AG04449 (cell line): ENCODE measurements at places on chromosomes 5 and 9.
A peak's percentile ranks its signal among the peaks of the same experiment; 100 is the strongest.

DNA sequence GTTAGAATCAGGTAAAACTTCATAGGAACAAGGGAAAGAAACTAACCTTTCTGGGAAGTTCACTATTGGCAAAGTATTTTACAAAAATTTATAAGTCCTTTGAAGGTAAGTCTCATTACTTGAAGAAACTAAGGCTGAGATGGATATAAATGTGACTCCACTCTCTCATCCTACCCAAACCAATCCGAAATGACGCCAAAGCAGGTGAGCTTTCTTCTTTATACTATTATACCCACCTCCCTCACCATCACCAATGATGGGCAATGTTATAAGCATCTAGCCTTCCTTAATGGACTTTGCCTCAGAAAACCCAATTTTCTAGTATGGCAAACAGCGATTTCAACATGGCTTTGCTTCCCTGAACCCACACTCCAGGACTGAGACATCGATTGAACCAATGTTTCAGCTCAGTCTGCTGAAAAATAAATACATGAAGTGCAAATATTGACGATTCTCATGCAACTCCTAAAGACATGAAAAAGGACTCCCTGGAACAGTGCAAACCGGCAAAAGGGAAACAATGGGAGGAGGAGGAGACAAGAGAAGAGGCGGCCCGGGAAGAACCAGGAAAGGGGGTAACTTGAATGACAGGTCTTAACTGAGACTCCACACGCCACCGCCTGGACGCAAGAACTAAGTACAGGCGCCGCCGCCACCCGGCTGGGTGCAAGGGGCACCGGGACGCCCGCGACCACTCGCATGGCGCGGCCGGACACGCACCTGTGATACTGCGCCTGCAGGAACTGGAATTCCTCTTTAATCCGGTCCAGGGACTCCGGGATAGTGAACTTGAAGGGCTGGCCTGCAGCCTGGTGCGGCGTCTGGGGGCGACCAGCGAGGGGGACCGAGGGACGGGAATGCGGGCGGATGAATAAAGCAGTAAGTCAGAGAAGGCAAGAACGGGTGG, 2.5 kb downstream of the TLE1 start:
- no peak for DNase-seq

DNA sequence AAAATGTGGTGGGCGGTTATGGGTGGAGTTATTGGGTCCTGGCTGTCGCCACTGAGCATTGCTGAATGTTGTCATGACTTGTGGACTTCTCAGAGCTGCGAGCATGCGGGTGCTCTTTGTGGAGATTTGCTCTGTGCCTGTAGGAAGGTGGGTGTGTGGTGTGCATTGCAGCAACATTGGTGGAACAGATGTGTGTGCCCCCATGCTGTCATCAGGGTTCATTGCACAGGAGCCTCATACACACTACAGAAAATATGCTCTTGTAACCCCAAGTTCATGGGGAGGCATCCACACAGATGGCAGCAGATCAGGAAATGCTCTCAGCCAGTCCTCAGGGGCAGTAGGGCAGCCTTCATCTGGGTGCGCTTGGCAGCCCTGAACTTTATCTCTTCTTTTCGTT, 55.9 kb upstream of the PHF2 start:
- DNase-seq = no peak

- no peak for DNase-seq
These were observed 73.7 kb upstream of the DAP start for GRCh38 chr5:10834695-10835094.

- DNase-seq = no peak
These were observed 201.1 kb upstream of the CHD1 start for GRCh38 chr5:99129768-99130501.

- DNase-seq = no peak
These were observed 58.1 kb downstream of the ROR2 start for GRCh38 chr9:91891915-91892314.

GRCh38 chr5:12883395-12883794, 979.1 kb upstream of the CTNND2 start:
- DNase-seq = no peak

DNA sequence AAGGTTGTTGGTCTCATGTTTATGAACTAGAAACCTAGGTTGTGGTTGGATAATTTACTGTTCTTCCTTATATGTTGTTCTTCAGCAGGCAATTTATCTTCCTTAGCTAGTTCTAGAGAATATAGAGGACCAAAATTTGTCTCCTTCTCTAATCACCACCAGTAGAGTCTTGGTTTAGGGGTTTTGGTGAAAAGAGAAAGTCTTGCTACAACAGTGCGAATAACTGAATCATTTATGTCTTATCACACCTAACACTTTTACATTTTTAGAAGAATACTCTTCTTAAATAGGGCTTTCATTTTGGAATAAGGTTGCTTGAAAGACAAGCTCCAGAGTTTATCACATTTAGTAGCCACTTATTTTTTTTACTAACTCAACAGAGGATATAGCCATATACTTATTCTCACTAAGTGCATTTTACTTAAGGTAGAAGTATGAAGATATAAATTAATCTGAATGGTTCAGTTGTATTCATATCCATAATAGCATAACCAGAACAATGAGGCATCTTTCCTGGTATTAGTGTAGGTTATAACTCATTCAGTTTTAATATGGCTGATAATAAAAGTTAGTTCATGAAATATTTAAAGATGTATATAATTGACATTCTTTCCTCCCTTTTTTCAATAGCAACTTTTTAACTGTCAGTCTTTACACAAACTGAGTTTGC, 67.9 kb downstream of the ERBIN start:
- DNase-seq = no peak

- DNase-seq = no peak
These were observed 379.9 kb upstream of the ACO1 start for GRCh38 chr9:32004431-32005076.

- no peak for DNase-seq
These were observed 9.1 kb downstream of the ZCCHC9 start for GRCh38 chr5:81310402-81311063.

- DNase-seq = no peak
These were observed 56.4 kb downstream of the NTNG2 start for GRCh38 chr9:132218208-132218607.

- DNase-seq = peak; percentile 95
These were observed 27.8 kb downstream of the ROPN1L start for GRCh38 chr5:10469253-10470050.

- DNase-seq = no peak
These were observed 166.2 kb downstream of the TMEM38B start for GRCh38 chr9:105860516-105860915.

DNA sequence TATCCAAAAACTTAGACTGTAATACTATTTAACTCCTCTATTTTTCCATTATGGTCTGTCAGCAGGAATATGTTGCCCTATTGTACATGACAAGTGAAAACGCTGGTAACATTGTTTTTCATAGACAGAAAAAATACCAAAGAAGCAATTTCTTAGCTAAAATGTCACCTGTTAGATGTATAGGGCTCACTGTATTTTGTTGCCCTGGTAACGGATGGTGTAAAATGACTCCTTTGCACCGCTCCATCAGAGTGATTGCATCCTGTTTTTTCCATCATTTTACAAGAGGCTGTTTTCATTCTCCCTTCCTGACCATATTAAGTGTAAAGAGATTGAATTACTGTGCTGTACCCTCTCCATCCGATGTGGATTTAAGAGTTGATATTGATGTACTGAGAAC, 460.1 kb upstream of the TLE4 start:
- no peak for DNase-seq

DNA sequence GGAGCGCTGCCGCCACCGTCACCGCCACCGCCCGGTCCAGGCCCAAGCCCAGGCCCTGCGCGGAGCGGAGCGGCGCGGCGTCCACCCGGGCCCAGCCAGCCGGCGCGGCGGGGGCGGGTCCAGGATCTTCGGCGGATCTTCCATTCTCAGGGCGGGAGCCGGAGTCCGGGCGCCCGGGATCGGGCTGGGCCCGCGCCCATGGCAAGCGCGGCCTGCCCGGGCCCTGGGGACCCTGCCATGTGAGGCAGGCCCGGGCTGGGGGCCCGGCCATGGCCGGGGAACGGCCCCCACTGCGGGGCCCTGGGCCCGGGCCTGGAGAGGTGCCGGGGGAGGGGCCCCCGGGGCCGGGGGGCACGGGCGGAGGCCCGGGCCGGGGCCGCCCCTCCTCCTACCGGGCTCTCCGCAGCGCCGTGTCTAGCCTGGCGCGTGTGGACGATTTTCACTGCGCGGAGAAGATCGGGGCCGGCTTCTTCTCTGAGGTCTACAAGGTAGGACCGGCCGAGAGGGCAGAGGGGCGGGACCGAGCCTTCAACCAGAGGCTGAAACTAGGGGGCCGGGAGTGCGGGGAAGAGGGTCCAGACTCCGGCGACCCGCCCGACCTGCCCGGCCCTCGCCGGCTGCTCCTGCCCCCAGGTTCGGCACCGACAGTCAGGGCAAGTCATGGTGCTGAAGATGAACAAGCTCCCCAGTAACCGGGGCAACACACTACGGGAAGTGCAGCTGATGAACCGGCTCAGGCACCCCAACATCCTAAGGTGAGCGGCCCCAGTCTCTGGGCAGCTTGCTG, 482 bp downstream of the TESK1 start:
- no peak for DNase-seq

- DNase-seq = no peak
These were observed 55.7 kb upstream of the COL15A1 start for GRCh38 chr9:98887918-98888510.

GRCh38 chr5:31759925-31760324, 121.0 kb downstream of the PDZD2 start:
- DNase-seq = no peak

DNA sequence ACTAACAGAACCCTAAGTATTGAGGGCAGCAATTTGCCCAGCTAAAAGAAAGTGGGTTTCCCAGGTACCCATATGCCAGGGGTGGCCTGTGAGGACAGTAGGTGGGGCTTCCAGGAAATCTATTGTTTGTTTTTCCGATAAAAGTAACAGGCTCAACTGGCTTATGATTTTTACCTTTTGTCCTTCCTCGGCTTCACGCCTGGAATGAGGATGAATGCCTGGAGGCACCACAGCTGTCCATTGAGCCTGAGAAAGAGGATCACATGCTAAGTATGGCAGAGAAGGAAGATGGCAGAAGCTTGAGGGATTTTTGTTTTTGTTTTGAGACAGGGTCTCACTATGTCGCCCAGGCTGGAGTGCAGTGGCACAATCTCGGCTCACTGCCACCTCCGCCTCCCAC, 84.1 kb downstream of the KLF4 start:
- no peak for DNase-seq

DNA sequence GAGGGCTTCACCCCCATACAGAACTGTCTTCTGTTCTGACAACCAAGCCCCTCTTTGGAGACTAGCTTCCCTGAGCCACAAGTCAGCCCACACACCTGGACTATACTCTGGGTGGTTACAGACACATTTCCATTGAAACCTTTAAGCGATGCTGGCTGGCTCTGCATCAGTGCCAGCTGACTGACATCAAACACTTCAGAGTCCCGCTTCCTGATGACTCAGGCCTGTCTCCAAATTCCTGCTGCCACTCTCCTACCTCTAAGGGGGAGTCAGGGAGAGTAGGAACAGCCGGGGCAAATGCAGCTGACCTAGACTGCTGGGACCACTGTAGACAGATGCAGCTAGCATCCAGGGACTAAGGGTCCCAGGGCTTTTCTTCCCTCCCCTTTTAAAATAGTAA, 59.4 kb downstream of the SIL1 start:
- no peak for DNase-seq

DNA sequence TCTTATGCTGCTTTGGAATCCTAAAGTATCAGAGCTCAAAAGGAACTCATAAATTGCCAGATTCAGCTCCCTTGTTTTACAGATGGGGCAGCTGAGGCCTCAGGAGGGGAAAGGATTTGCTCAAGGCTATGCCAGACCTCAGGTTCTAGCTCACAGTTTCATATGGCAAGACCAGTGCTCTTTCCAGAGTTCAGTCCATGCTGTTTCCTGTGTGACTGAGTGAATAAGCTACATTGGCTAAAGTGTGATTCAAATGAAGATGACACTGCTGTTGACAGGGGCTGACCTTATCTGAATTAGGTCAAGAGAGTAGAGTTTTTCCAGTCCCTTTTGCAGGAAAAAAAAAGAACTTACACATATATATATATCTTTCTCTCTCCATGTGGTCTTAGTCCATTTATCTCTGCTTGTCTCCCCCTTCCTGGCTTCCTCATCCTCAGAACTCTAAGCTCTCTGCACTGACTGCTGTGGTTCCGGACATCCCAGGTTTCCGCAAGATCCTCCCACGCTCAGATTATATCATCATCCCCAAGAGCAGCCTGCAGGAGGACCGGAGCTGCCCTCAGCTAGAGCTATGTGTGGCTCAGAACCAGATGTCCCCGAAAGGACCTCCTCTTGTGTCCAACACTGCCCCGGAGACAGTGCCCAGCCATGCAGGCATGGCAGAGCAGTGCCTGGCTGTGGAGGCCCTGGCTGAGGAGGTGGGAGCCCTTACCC, 9.3 kb downstream of the HMGXB3 start:
- DNase-seq = no peak

DNA sequence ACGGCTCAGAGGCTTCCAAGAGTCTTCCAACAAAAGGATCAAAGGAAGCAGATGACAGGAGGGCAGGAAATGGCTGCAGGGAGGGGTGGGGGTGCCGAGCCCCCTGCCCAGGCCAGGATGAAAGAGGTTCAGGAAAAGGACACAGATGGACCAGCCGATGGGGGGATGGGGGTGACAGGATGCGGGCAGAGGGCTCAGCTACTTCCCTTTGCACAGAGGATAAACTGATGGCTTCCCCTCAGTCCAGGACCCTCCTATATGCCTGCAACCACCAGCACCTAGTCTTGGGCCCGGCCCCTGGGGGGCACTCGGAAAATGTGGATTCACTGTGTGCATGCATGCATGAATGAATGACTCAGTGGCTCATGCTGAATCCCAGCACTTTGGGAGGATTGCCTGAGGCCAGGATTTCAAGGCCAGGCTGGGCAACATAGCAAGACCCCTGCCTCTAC, 148.2 kb downstream of the C9orf50 start:
- no peak for DNase-seq

GRCh38 chr5:123283031-123283430, 140.2 kb downstream of the CEP120 start:
- no peak for DNase-seq

DNA sequence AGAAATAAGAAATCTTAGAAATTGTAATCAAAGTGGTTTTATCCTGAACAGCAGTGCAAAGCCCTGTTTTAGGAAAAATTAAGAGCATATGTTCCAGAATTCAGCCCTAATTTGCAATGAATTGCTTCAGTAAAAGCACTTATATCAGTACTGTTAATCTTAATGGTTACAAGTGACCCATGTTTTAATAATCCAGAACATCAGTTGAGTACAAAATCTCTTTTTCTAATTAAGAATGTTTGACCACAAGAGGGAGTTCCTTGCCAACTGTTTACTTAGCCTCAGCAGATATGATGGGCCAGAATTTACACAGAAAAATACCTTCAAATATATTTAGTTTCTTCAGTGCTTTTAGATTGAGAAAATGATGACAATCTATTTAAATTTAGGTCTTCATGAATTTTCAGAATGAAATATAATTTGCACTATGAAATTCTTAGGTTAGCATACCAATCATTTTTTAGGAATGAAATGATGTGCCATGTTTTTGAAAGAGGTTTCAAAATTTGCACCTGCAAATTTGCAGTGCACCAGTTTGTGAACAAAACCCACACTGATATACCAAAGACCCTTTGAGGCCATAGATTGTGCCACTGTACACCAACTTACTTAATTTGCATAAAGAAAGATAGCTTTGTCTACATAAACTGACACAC, 926.3 kb upstream of the ARRDC3 start:
- peak; percentile 10 for DNase-seq

- DNase-seq = no peak
These were observed 99.6 kb downstream of the ASTN2 start for GRCh38 chr9:117315236-117315635.

- DNase-seq = no peak
These were observed 157.9 kb downstream of the ZDHHC21 start for GRCh38 chr9:14535161-14535955.
